Esophagus muscularis mucosa (tissue), 4 donors: ENCODE measurements at places on chromosomes 2 and 18. TPM values are rescaled to one million over a fixed set of nuclear protein-coding genes. Genes with fewer than 3 reads are reported as not detected.

DNA sequence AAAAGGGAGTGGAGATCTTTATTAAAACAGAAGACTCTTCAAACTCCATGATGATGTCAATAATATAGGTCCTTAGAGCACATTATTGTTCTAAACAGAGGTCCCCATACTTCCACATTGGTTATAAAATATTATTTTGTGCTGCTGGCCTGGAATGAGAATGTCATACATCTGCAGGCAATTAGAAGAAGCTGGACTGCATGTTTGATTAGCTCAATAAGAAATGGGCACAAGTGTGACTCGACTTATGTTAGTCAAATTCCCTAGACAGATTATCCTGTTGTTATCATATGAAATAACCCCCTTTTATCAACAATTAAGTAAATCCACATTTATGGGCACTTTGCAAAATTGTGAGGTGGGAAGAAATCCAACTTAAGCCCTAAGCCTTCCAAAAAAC lies 8.8 kb downstream of the EFEMP1 start:
- no peak for DNase-seq

TDRD15 gene
- not detected for total RNA-seq

- no peak for DNase-seq
Observed at GRCh38 chr2:37168217-37168981, 11.6 kb upstream of the EIF2AK2 start.

- DNase-seq = no peak
Observed at GRCh38 chr2:196249860-196250259, 78.5 kb upstream of the STK17B start.

DNA sequence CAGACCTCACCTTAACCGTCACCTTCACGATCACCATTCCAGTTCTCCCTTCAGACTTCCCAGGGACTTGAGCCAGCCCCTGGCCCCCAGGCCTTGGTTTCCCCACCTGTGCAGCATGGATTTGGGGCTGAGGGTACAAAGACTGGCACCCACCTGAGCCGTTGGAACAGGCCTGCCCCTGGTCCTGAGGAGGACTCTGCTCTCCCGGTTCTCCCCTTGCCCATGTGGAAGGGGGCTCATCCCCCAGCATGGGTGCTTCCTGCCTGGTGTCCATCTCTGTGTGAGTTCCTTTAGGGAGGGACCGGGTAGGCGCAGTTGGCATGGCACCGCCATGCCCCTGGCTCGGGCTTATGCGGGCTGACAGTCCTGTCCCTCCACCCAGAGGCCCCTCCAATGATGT lies 10.9 kb upstream of the GPR35 start:
- DNase-seq = no peak

DNA sequence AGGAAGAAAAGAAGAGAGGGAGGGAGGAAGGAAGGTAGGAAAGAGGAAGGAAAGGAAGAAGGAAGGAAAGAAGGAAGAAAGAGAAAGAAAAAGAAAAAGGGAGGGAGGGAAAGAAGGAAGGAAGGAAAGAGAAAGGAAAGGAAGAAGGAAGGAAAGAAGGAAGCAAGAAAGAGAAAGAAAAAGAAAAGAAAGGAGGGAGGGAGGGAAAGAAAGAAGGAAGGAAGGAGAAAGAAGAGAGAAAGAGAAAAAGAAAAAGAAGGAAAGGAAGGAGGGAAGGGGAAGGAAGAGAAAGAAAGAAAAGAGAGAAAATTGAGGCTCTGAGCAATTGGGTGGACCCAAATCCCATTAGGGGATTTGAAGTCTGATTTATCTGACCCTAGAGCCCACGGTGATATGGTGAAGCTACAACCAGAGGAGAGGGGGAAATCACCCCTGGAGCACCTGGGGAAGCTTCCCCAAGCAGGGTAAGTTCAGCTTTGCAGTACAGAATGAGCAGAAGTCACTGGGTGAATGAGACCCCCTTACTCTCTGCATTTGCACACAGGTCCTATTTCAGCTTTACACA lies 177.6 kb upstream of the BCL2L11 start:
- DNase-seq = no peak
